ENCODE measurements at places on chromosomes 4 and X.
A peak's percentile ranks its signal among the peaks of the same experiment; 100 is the strongest.

GRCh38 chr4:993111-994029, at the start of gene SLC26A1:
Gene SLC26A1, minus strand, starts transcription at chr4:993404. Its CDS starts 1,701 bp downstream, at chr4:991703.
- DNase-seq = no peak

DNA sequence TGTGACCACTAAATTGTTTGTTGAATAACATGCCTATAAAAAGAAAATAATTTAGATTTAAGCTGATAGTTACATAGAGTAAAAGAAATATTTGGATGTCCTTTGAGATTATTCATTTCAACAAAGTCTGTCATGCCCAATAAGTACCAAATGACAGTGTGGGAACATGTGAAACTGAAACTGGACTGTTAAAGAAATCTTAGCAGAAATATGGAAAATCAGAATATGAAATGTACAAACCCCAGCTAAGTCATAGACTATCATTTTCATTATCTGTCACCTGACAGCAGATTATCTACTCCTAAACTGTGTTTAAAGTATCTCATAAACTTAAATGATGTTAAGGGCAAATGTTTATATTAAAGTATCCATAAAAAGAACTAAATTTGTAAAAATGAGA, 437.8 kb upstream of the FAM241A start:
- DNase-seq = no peak

- no peak for DNase-seq
These were observed 124.6 kb upstream of the NAP1L5 start for GRCh38 chr4:88822034-88822789.

GRCh38 chr4:162497564-162498167, 333.9 kb upstream of the FSTL5 start:
- peak; percentile 71 for DNase-seq

GRCh38 chrX:154653048-154653401, 354 bp downstream of the CTAG2 start:
- no peak for DNase-seq

DNA sequence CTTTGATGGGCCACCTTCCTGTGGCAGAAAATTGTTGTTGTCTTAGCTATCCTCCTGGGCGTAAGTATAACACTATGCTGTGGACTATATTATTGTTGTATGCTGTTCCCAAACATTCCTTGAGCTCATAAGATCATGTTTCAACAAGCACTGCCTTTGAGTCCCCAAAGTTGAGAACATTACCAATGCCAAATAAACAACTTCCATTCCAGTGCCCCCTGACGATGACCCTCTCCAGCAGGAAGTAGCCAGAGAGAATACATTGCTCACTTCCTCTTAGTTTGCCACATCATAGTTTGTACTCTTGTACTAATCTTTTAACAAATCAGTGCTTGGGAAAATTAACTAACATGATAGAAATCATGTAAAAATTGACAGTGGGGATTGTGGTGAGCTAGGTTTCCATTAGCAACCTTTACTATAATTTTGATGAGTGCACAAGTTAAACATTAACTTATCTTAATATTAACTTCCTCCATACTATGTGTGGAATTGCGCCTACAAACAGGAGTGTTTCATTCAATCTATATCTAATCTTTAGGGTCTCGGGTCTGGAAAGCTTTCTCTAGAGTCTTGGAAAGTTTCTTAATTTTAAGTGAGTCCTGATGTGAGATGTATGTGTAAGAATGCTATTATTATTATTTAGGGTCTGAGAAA, 20.3 kb upstream of the DHX15 start:
- DNase-seq = peak; percentile 44

DNA sequence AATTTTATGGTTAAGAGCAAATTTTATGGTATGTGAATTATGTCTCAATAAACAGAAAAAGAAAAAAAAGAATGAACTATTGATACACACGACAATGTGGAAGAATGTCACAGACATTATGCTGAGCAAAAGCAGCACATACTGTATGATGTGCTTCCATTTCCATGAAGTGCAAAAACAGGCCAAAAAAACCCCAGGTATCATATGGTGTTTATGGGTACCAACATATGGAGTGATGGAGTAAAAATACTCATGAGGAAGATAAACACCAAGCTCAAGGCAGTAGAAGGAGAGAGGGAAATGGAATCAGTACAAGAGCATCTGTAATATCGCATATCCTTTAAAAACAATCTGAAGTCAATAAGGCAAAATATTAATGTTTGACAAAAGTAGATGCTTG, 4.2 kb upstream of the GATA1 start:
- DNase-seq = no peak

DNA sequence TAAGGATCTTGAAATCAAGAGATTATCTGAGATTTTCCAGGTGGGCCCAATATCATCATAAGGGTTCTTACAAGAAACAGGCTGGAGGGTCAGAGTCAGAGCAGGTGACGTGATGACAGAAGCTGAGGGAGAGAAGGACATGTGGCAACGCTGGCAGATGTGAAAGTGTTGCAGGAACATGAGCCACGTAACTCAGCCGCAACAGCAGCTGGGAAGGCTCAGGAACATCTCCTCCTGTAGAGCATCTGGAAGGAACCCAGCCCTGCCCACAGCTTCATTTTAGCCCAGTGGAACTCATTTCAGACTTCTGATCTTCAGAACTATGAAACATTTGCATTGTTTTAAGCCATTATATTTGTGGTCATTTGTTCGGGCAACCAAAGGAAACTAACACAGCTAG, 156.3 kb upstream of the VEGFC start:
- no peak for DNase-seq

- no peak for DNase-seq
These were observed 52.2 kb downstream of the ABCG2 start for GRCh38 chr4:88106205-88106604.

GRCh38 chr4:147813109-147813773, 81.4 kb downstream of the ARHGAP10 start:
- DNase-seq = no peak

- no peak for DNase-seq
These were observed 31.3 kb downstream of the CXCL13 start for GRCh38 chr4:77636902-77637301.

GRCh38 chr4:111388561-111388960, 756.7 kb upstream of the FAM241A start:
- DNase-seq = no peak

Data from suppressor macrophage treated with lipopolysaccharide for 1 hour (primary cell).